Retina (tissue), 1 donor: ENCODE measurements at places on chromosomes 11 and 22.
A peak's percentile ranks its signal among the peaks of the same experiment; 100 is the strongest.

DNA sequence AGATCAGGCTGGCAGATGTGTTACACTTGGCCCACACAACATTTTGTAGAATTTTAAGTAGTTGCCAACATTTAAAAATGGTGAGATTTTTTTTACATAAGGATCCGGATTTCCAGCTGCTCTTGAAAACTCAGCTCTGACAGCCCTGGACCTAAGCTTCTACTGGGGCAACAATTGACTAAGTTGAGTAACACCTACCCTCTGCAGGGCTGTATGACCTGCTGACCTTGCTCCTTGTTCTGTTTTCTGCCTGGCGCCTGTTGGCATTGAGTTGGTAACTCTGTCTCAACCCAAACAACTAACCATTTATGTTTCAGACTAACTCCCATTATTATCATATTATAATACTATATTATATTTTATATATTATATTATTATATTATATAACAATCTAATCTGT is 21.1 kb upstream of the LRRC55 start:
- DNase-seq, result no peak

GRCh38 chr11:64209563-64209843 is 3.0 kb downstream of the FERMT3 start:
- DNase-seq, result no peak

GRCh38 chr11:119599864-119600541 is 129.0 kb downstream of the NECTIN1 start:
- no peak for DNase-seq

DNA sequence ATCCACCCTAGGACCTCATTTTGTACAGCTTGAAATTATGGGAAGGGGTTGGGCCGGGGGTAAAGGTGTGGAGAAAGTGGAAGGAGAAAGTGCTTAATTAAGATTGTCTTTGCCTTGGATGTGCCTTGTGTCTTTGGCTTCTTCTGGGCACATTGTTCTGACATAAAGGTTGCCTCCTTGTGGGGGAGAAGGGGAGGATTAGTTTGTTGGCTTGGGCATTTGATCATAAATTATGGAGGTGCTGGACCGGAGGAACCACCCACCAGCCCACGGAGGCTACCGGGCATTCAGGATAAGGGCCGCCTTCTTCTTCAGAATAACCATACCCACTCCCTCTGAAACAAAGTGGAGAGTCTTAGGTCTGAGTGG is 1.3 kb downstream of the PAFAH1B2 start:
- peak; percentile 9 for DNase-seq

GRCh38 chr11:22520521-22520920 is 105.1 kb downstream of the FANCF start:
- DNase-seq, result no peak

DNA sequence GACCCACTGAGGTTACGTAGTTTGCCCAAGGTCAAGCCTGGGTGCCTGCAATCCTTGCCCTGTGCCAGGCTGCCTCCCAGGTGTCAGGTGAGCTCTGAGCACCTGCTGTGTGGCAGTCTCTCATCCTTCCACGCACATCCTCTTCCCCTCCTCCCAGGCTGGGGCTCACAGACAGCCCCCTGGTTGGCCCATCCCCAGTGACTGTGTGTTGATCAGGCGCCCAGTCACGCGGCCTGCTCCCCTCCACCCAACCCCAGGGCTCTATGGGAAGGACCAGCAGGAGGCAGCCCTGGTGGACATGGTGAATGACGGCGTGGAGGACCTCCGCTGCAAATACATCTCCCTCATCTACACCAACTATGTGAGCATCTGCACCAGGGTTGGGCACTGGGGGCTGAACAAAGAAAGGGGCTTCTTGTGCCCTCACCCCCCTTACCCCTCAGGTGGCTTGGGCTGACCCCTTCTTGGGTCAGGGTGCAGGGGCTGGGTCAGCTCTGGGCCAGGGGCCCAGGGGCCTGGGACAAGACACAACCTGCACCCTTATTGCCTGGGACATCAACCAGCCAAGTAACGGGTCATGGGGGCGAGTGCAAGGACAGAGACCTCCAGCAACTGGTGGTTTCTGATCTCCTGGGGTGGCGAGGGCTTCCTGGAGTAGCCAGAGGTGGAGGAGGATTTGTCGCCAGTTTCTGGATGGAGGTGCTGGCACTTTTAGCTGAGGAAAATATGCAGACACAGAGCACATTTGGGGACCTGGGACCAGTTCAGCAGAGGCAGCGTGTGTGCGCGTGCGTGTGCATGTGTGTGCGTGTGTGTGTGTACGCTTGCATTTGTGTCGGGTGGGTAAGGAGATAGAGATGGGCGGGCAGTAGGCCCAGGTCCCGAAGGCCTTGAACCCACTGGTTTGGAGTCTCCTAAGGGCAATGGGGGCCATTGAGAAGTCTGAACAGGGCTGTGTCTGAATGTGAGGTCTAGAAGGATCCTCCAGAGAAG is 1.6 kb downstream of the GSTP1 start:
- DNase-seq, result peak; percentile 31

DNA sequence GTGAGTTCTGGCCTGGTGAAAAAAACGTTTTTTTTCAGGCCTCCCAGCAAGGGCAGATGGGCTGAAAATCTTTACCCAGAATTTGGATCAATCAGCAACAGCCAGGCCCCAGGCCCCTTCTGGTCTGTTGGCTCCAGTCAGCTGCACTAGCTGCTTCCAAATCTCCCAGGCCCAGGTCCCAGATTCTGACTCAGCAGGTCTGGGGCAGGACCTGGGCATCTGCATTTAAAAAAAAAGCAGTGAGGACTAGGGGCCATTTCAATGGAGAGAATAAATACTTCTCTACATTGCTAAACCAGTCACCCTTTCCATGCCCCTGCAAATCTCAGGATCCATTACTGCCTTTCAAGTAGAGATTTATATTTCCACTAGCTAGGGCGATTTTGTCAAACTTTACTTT is 4.3 kb downstream of the SLC15A3 start:
- peak; percentile 57 for DNase-seq

- DNase-seq, result no peak
Measured at GRCh38 chr22:35615156-35615555, 2.0 kb downstream of the MB start.

DNA sequence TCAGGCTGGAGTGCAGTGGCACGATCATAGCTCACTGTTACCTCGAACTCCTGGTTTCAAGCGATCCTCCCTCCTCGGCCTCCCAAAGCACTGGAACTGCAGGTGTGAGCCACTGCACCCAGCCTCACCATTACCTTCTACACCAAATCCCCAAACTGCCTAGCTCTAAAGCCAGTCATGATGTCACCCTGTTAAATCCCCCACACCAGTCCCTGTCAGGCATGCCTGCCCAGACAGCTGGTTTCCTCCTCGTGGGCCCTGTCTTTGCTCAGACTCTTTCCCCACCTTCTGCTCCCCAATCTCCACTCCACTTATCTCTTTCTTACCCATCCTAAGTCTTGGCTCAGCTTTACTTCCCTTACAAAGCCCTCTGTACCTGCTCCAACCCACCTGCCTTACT is 12.5 kb upstream of the EXPH5 start:
- DNase-seq, result no peak

GRCh38 chr22:17257121-17258001 is 38.1 kb upstream of the ADA2 start:
- DNase-seq, result peak; percentile 33

- DNase-seq, result no peak
Measured at GRCh38 chr11:103928040-103928801, 108.2 kb upstream of the DDI1 start.

GRCh38 chr11:48041877-48042695 is 61.7 kb downstream of the PTPRJ start:
- no peak for DNase-seq

GRCh38 chr11:79419120-79419519 is 21.7 kb downstream of the TENM4 start:
- no peak for DNase-seq

- DNase-seq, result peak; percentile 39
Measured at GRCh38 chr11:22244986-22245592, 52.2 kb downstream of the ANO5 start.

DNA sequence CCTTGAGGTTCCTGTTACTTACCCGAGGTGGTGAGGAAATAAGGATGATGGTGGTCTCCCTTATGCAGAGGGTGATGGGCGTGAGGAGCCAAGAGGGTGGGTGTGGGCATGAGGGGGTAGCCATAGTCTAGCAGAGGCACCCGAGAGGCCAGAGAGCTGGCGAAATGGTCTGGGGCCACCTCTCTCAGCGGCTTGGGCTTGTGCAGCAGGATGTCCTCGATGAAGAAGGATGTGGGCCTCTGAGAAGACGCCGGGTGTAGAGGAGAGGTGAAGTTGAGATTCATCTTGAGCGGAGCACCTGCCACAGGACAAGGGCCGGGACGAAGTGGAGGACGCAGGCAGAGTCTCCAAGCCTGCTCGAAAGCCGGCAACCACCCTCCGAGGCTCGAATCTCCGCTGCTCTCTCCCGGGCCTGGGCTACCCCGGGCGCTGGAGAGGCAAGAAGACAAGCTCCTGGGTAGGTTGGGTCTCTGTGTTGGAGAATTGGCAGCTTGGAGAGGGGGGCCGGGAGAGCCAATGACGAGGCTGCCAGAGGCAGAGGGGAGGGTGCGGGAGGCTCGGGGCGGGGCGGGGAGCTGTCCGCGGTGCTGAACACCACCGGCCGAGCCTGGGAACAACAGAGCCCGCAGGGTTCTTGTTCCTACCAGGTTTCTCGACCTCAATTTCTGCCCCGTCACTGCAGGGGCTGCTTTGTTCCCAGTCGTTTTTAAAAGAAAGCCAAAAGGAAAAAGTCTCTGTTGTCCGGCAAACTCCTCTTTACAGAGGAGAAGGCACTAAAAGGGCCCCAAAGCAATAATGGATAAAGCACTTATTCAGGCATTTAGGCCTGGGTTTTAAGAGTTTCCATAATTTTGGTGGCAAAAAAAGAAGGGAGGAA is at the start of gene BSX:
Gene BSX, minus strand, starts transcription at position 447 of the 877 bp plus-strand sequence. Its CDS starts 163 bp downstream, at position 284.
- DNase-seq, result peak; percentile 77

- peak; percentile 87 for DNase-seq
Measured at GRCh38 chr11:35419830-35420333, 524 bp upstream of the SLC1A2 start.

DNA sequence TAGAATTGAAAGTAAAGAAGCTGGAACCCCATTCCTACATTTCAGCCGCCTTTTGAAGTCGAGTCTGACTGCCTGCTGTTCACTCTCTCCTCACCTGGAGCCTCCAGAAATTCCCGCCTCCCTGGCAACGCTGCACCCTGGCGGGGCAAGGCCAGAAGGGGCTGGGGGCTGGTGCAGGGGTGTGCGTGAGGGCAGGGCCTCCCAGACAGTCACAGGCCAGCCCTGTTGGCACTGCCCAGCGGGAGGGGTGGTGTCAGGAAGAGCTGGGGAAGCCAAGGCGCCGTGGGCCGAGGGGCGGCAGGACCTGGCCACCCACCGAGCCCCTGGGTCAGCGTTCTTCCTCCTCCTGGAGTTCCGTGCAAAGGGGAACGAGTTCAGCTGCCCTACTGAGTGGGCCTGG is 123.2 kb downstream of the KCNQ1OT1 start:
- no peak for DNase-seq

DNA sequence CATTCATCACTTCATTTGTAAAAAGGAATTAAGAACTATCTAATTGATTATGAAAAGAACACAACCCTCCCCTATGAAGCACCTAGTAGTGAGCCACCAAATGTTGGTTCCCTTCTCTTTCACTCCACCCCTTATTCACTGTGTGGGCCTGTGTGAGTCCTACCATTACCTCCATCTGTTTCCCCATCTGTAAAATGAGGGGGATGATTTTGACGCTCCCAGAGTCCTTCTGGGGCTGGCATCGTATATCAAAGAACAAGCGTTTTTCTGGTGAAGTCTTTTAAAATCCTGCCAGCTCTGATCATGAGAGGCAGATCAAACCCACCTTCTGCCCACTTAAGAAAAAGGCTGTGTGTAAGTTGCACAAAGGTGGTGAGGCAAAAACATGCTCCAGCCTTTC is 96.6 kb upstream of the SEZ6L start:
- no peak for DNase-seq

DNA sequence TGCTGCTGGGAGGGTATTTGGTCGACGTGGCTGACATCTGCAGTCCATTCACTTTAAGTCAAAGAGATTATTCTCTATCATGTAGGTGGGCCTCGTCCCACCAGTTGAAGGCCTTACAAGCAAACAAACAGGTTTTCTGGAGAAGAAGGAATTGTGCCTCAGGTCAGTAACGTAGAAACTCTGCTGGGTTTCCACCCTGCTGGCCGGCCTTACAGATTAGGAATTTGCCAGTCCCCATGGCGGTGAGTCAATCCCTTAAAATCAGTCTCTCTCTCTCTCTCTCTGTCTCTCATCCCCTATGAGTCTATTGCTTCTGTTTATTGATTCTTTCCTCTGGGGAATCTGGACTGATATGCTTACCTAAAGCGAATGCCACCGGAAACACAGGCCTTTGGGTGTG is 75.4 kb upstream of the FGF3 start:
- no peak for DNase-seq

DNA sequence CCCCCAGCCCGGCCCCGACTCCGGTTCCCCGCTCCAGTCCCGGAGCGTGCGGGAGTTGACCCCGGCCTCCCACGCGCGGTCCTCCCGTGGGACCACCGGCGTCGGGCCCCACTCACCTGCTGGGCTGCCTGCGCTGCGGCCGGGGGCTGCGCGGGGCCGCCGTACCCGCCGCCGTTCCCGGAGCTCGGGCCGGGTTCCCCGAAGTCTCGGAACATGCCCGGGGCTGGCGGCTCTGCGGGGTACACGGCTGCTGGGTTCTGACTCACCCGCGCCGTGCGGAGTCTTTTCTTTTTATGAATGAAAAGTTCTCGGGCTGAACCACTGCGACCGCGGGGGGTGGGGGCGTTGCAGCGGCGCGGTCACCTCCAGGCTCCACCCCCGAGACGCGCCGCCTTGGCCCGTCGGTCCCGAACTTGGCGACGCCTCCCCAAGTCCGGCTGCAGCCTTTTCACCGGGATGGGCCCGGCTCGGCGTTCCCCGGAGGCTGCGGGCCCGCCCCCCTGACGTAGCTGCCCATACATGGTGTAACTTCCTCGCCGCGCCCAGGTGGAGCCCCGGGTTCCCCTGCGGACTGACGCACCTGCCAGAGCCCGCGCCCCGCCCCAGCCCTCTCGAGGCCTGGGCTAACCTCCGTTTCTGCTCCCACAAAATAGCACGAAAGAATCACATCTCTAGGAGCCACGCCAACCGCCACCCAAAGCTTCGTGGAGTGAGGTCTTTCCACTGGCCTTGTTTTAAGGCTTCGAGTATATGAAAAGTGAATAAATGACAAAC is at the start of gene FOSL1:
Gene FOSL1, minus strand, starts transcription at position 264 of the 774 bp plus-strand sequence. Its CDS starts 49 bp downstream, at position 215.
- DNase-seq, result peak; percentile 64

DNA sequence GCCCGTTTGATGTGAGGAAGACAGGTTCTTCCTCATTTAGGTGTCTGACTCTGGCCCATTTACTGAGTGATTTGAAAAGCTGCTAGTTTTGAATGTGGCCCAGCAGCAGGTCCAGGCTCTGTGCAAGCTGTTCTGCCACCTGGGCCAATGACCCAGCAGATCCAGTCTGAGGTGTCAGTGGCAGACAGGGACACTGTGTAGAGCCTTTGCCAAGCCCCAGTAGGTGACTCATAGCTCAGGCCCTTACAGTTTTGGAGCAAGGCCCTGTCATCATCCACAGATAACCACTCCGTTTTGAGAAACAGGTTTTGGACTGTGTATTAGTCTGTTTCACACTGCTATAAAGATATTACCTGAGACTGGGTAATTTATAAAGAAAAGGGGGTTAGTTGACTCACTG is 23.9 kb downstream of the TSPAN32 start:
- no peak for DNase-seq

DNA sequence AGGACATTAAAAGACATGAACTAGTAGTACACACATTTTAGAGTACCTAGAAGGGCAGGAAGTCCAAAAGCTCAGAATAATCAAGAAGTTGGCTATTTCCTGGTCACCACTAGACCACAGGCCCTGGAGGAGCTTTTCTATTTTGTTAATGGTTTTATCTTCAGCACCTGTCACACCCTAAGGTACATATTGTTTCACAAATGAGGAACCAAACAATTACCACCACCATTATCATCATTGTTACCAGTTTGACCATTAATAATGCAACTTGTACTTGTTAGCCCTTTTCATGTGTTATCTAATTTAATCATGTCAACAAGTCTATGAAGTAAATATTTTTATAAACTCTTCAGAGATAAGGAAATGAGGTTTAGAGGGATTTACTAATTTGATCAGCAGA is 4.9 kb downstream of the MRPL48 start:
- DNase-seq, result no peak
